Large intestine (tissue), 12 donors: ENCODE measurements at places on chromosomes 6 and 20.

- no peak for DNase-seq
Measured at GRCh38 chr6:75144386-75144785, 61.5 kb downstream of the COL12A1 start.

DNA sequence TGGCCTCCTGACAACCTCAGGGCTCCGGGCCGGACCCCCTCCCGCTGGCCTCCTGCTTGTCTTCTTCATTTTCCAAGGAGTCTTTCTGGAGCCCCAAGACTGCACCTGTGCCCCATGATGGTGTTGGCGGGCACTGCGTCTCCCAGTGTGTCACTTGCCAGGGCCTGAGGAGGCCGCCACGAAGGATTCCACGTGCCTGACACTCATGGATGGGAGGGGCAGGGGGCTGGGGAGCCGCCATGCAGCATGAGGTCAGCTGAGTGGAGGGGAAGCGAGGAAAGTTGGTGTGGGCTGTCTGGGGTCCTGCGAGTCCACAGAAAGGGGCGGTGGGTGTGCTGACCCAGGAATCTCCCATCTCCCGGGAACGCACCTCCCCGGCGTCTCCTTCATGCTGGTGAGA, 165.7 kb downstream of the SMOC2 start:
- no peak for DNase-seq

DNA sequence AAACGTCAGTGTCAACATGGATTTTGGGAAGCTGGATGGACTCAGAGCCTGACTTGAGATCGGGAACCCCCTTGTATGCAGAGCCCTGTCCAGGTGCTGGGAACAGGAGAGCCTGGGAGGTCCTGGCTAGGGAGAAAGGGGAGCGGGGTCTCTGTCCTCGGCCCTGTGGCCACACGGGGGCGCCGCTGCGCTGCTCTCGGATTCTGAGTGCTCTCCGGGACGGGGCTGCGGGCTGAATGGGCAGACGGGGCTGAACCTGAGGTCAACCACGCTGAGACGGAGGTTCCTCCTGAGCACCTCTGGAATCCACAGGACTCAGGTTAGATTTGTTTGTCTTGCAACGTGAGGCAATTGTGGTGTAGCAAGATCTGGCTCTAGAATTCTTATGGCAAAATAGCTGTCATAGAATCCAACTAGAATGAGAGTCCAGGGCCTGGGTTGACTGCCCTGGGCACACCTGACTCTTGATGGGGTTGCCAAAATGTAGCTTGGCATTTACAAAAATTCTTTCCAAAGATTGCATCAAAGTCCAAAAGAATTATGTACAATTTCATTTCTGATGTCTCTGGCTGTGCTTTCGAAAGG, 20.6 kb upstream of the HLA-F start:
- no peak for DNase-seq

- no peak for DNase-seq
Measured at GRCh38 chr20:41080866-41081265, 52.2 kb downstream of the TOP1 start.

- DNase-seq, result no peak
Measured at GRCh38 chr6:166301611-166302529, 6.3 kb downstream of the PRR18 start.
